ENCODE measurements at places on chromosomes 7 and 10.

GRCh38 chr10:505419-505818 lies 184.0 kb downstream of the DIP2C start:
- no peak for DNase-seq

DNA sequence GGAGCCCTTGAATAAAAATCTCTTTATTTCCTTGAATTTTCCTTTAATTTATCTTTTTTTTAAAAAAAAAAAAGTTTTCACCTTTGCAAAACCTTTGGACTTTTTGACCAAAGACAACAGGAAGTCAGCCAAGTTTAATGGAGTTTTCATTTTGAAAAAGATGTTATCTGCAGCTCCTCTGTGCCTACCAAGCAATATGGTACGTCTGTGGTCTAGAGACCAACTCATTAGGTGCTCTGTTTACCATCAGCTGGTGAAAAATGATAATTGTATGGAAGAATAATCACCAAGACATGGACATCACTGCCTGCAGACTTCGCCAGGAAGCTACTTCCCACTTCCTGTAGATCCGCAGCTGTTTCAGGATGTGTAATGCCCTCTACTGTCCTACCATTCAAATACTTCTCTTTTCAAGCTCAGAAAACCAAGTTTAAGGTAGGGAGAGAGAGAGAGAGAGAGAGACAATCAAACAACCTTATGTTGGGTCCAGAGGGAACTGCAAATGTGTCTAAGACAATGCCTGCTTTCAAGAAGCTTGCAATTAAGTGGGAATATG lies 18.7 kb downstream of the PLXNA4 start:
- no peak for DNase-seq

GRCh38 chr10:96667401-96667800 lies 52.9 kb downstream of the PIK3AP1 start:
- DNase-seq: no peak

DNA sequence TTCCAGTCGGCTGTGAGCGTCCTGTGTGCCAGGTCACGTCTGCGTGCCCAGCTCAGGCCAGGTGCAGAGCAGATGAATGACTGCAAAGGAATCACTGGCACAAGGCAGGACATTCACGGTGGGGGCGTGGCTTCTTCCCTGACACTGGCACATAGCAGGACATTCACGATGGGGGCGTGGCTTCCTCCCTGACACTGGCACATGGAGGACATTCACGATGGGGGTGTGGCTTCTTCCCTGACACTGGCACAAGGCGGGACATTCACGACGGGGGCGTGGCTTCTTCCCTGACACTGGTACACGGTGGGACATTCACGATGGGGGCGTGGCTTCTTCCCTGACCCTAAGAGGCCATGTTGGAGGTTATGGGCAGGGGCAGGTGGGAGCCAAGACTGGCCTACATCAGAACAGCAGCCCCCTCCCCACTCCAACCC lies 64.3 kb downstream of the MYL10 start:
- DNase-seq: no peak

DNA sequence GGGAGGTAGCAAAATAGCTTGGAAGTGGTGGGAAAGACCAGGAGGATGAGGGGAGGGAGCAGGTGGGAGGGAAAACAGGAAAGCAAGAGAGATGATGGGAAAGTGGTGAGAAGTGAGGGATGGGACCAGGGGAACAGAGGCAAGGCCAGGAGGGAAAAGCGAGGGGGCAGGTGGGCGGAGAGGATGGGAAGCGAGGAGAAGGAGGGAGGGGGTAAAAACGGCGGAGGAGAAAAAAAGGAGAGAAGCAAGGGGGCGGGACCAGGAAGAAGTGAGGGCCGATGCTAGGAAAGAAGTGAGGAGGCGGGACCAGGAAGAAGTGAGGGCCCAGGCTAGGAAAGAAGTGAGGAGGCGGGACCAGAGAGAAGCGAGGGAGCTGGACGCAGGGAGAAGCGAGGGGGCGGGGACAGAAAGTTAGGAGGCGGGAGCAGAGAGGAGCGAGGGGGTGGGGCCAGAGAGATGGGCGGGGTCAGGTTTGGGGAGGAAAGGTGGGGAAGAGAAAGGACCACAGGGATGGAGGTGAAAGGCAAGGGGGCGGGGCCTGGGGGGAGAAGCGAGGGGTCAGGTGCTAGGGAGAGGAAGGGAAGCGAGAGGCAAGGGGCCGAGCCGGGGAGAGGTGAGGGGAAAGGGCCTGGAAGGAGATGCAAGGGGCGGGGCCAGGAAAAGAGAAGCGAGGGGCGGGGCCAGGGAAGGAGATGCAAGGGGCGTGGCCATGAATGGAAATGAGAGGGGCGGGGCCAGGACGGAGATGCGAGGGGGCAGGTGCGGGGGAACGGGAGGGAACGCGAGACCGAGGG lies 984 bp downstream of the SMURF1 start:
- DNase-seq: peak; percentile 76

- DNase-seq: no peak
Observed at GRCh38 chr10:73856261-73856660, 18.1 kb downstream of the CAMK2G start.

DNA sequence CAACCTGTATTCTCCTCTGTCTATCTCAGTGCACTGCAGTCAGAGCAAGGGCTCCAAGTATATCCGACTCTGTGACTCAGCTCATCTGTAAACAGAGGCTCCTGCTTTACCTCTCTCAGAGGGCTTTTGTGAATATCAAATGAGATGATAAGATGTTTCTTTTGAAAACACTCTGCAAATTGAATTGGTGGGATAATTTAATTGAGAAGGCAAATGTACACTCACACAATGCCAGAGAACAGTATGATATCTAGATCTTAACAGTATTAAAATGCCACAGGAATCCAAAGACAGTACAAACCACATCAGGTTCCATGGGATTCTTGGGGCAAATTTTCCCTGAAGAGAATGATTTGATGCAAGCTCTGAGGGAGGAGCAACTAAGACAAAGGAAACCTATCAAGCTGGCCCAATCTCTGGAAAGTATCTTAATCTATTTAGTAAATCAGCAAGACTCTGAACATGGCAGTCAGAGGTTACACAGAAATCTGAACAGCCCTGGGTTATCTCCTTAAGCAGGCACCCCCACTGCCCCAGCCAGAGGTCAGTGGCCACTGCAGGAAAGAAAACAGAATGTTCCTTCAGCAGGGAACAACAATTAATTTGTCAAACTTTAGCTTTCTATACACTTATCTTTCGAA lies 45.9 kb downstream of the DOCK4 start:
- DNase-seq: no peak

- no peak for DNase-seq
Observed at GRCh38 chr7:108724251-108725100, 154.8 kb downstream of the DNAJB9 start.

DNA sequence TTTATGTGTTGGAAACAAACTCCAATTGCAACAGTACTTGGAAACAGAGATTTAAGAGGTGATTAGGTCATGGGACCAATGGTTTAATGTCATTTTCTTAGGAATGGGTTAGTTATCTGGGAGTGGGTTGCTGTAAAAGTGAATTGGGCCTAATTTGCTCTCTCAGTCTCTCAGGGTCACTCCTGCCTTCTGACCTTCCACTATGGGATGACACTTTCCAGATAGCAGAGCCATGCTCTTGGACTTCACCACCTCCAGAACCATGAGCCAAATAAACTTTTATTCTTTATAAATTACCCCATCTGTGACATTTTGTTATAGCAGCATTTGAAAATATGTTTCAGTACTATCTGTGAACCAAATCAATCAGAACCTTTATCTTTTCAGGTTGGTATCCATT lies 1509.1 kb downstream of the REEP3 start:
- DNase-seq: no peak

- no peak for DNase-seq
Observed at GRCh38 chr7:106041140-106041717, 70.9 kb downstream of the SYPL1 start.

DNA sequence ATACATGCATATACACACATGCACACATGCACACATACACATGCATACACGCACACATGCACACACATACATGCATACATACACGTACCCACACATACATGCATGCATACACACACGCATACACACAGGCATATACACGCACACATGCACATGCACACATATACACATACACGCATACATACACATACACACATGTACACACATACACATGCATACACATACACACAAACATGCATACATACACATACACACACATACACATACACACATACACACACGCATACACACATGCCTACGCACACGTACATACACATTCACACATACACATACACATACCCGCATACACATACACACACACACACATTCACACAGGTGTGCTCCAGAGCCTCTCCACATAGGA lies 81.0 kb upstream of the KMT2E start:
- no peak for DNase-seq

- DNase-seq: no peak
Observed at GRCh38 chr7:128163473-128163872, 77.6 kb upstream of the LEP start.

GRCh38 chr7:129351320-129351719 lies 82.9 kb upstream of the STRIP2 start:
- no peak for DNase-seq

DNA sequence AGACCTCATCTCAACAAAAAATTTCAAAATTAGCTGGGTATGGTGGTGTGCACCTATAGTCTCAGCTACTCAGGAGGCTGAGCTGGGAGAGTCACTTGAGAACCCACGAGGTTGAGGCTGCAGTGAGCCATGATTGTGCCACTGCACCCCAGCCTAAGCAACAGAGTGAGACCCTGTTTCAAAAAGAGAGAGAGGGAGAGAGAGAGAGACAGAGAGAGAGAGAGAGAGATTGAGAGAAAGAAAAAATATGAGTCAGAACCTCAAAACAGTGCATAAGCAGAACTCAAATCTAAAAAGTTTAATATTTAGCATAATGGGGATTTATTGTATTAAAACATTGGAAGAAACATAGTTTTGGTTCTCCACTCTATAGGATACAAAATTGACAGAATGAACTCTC lies 17.5 kb upstream of the OTUD1 start:
- no peak for DNase-seq

GRCh38 chr7:5172196-5172775 lies 17.7 kb upstream of the WIPI2 start:
- DNase-seq: no peak

DNA sequence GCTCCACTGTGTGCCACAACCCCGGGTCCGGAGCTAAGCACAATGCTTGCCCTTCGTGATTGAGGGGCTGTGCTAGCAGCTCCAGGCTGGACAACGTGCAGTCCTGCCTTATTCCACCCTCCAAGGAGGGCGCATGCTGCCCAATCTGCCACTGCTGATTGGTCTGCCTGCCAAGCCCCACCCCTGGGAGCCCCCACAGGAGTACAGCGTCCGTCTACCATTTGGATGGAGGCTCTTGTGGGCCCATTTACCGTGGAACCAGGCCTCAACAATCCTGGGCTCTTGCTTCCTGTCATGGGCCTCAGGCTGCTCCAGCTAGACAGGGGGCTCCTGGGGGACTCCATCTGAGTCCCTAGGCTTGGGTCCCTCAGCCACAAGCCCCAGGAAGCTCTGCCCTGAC lies 173.3 kb downstream of the SLIT1 start:
- DNase-seq: no peak

DNA sequence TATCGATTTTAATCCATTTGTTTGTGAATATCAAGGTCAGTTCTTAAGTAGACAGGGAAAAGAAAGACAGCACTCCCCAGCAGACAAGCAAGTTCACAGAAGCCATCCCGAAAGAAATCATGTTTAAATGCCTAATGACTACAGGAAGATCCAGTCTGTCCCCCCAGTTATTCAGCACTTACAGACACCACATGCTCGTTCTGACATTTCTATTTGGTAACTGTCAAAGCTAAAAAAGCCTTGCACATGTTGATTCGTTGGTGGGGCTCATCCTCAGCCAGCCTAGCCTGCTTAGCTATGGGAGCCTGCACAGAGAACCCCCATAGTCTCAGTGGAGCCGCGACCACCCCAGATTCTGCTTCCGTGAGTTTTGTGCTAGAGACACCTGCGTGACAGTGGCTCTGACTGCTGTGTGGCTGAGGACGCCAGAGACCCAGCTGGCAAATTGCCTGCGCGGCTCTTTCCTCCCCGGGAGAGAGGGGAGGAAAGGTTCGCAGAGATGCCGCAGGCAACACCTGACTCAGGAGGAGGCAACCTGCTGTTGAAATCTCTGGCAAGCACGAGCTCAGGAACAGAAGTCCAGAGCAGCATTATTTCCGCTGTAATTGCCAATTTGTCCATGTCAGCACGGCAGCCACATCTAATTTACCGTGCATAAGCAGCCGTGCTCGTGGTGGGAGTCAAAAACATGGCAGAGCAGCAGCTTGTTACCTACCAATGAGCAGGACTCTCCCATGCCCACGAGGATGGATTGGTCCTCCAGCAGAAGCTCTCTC lies 194.2 kb downstream of the GPAM start:
- DNase-seq: no peak

- DNase-seq: no peak
Observed at GRCh38 chr7:1241603-1242255, 9.1 kb downstream of the UNCX start.

DNA sequence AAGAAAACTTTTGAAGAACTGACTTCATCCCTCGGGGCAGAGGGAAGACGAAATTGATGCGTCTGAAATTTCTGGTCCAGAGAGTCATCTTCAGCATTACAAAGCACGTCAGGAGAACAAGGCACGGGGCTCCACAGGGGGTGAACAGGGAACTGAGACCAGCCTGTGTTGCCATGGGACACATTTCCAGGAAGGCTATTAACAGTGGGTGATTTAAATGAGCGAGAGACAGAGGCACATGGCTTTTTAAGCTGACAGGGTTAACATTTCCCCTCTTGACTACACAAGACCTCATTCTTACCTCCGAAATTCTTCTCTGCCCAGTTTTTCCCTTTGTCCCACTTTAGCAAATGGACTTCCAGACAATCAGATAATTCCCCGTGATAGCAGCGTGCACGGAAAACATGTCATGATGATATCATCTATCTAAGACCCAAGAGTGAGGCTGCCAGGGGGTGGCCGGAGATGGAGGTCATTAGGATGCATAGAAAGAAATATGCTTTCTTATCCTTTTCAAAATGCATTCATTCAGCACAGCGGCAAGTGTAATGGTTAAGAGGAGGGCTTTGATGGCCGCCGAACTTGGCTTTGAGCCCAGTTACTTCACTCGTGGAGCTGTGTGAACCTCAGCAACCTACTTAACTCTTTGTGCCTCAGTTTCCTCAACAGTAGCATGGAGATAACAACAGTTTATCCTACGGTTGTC lies 248.0 kb downstream of the PRPF18 start:
- no peak for DNase-seq

DNA sequence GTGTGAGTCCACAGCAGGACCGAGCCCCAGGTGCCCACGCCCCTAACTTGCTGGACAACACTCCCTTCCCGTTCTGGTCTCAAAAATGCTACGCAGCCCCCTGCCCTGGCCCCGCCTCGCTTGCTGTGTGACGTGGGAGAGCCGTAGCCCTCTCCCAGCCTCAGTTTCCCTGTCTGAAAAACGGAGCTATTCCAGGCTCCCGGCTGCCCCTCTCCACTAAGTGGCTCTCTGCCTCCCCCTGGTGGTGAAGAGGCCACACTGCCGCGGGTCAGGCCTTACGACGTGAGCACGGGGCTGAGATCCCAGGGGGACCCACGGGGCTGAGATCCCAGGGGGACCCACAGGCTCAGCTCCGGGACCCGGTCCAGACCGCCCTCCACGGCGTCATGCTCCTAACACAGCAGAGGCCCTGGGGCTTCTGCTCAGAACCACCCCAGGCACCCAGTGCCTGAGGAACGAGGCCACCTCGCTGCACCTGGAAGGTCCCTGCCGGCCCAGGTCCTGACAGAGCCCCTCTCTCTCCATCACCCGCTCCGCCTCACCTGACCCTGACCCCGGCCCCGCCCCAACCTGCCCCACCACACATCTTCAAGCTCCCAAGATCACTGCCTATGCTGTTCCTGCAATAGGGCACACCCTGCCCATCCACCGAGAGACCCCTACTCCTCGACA lies 26.7 kb downstream of the MICALL2 start:
- DNase-seq: peak; percentile 80

GRCh38 chr10:84334811-84335210 lies 6.4 kb downstream of the CCSER2 start:
- no peak for DNase-seq

GRCh38 chr10:110005719-110006118 lies 2.1 kb upstream of the ADD3 start:
- DNase-seq: no peak
